ENCODE measurements at places on chromosomes 5 and 9.

DNA sequence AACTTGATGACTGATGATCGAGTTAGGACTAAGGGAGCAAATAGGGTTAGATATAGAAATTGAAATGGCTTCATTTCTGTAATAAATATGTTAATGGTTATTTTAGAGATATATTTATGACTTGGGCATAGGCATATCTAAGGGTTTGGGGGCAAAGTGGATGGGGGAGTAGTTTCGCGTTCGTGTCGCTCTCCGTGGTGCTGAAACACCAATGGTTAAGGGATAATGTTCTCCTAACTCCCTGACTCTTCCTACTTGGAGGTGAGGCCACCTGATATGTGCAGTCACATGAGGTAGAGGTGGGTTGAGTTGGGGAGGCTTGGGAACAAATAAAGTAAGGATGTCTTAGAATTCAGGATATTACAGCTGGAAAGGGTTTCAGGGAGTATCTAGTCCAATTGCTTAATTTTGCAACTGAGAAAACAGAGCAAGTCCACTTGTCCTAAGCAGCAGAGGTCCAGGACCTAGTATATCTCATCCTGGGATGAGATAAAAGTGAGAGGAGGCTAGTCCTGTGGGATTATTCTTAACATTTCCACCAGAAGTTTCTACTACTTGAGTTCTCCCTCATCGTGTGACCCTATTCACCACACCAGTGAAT is 44.0 kb upstream of the MAP1B start:
- no peak for DNase-seq

DNA sequence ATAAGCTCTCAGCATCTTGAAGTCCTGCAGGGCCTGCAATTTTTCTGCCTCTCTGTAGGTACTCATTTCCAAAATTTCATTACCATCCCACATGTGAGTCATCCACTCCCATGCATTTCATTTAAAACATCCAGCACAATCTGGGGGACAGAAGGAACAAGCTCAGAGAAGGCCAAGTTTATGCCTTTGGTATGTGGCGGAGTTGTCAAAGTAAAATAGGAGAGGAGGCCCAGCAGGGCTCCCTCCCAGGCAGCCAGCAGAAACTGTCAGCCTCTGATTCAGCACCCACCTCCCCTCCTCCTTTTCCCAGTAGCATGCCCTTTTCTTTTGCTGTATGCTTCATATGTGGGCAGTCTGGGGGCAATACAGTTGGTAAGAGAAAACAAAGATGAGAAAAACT is 126.4 kb upstream of the ZNF366 start:
- no peak for DNase-seq

- no peak for DNase-seq
These were observed 34.3 kb upstream of the BARHL1 start for GRCh38 chr9:132547976-132548730.

DNA sequence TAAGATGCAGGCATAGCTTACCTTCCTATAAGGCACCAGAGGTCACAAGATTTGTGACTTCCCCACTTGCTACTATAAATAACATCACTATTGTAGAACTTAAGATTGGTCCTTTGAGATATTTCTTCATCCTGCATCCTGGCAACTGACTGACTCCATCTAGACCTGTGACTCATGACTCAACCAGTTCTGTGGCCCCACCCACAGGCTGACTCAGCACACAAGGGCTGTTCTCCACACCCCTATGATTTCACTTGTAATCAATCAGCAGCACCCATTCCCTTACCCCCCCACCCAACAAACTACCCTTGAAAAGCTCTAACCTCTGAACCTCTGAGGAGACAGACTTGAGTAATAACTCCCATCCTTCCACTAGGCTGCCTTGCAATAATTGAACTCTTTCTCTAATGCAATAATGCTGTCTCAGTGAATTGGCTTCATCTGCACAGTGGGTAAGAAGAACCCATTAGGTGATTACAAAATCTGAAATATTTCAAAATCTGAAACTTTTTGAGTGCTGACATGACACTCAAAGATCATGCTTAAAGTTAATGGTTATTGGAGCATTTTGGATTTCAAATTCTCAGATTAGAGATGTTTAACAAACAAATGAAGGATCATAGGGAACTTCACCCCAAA is 296.7 kb downstream of the ARL15 start:
- DNase-seq = no peak

DNA sequence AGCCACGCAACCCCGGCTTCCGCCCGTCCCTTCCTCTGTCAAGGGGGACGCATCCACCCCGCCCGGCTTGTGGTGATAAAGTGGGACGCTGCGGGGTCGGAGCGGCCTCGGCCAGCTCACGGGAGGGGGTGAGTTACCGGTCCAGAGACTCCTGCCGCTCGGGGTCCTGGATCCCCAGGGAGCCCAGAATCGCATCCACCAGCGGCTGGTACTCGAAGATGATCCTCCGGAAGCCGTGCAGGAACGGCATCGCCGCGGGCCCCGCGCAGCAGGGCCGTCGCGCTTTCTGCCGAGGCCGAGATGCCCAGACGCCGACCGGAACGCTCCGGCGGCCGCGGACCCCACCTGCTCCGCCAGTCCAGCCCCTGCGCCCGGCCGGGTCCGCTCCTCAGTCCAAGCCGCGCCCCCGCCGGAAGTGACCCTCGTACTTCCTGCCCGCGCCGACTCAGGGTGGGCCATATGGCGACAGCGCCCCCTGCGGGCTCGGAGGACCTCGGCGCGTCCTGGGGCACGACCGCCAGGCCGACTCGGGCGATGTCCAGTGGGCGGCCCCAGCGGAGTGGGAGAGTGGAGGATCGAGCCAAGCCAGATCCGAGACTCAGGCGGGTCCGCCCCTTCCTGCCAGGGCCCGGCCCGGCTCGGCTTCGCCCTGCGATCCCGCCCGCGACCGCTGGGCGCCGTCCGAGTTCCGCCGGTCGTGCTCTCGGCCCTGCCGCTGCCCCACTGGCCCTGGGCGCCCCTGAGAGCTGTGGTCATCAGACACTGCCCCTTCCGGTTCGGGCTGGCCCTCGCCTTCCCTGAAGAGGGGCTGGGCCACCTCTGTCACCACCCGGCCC is at the start of gene ASB6:
Gene ASB6, minus strand, starts transcription at position 402 of the 836 bp plus-strand sequence. Its CDS starts 152 bp downstream, at position 250.
- peak; percentile 99 for DNase-seq

- no peak for DNase-seq
These were observed 33.6 kb upstream of the HSD17B4 start for GRCh38 chr5:119418606-119419100.

DNA sequence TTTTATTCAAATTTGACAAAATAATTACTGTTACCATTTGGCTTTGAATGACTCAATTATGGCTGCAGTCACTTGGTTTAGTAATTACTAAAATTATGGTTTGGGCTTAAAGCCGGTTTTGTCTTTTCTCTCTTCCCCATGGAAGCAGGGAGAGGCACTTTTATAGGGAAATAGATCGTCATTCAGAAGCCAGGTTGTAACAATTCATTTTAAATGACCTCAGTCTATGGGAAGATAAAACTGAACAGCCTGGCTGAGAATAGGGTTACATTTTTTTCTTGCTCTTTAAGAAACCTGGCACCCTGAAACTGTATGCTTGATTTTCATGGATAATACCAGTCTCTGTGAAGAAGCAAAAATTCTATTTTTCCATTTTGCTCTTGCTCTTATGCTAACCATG is 169.8 kb downstream of the SMC2 start:
- DNase-seq = no peak

- DNase-seq = no peak
These were observed 56.8 kb downstream of the PUM3 start for GRCh38 chr9:2787065-2787464.

GRCh38 chr5:67301285-67301903 is 104.8 kb upstream of the CD180 start:
- no peak for DNase-seq

DNA sequence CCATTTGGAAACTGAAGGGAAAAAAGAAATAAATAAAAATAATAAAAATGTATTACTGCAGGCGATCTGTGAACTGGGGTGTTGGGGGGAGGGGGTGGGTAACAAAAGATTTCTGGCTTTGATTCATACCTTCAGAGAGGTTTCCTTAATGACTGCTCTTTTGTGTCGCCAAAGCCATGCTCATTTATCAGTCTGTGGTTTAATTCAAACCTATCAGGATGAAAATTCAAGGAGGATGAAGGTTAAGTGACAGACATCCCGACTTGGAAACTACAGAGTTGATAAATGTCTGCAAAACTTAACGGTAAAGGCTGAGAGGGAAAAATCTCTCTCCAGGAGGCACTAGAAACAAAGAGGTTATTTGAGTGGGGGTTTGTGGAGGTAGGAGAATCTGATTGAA is 278.2 kb downstream of the PSAT1 start:
- no peak for DNase-seq

DNA sequence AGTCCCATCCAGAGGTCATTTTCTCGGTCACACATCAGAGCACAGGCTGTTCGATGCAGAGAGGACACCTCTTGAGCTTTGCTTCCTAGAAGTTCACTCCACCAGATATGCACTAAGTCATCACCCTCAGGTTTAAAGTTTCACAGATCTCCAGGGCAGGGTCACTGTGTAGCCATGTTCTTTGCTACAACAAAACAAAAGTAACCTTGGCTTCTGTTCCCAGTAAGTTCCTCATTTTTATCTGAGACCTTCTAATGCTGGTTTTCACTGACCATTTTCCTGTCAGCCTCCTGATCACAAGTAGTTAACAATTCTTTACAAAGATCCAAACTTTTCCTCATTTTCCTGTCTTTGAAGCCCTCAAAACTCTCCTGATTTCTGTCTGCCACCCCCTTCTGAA is 97.5 kb upstream of the CTSV start:
- no peak for DNase-seq

DNA sequence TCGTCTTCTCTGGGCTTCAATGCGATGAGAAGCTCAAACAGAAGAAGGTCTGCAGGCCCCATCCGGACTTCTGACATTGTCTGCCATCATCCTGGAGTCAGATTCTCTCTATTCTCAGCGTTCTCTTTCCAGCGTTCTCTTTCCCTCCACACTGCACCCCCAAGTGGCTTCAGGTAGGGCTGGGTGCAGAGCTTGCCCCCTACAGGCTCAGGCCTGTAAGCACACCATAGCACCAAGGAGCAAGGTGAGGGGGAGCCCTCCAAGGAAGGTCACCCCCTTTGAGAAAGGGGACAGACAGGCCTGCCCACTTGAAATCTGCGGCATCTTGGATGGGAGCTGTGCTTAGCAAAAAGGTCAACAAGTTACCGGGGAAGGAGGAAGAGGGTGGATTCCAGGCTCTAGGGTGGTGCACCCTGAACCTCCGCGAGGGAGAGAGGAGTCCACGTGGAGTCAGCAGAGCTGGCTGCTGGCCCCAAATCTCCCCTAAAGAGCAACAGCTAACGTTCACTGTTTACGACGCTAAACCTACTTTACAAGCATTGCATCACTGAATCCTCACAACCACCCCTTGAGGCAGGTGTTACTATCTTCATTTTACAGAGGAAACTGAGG is 27.5 kb downstream of the GPX3 start:
- no peak for DNase-seq

- DNase-seq = no peak
These were observed 336.7 kb upstream of the CLINT1 start for GRCh38 chr5:158195416-158196210.

DNA sequence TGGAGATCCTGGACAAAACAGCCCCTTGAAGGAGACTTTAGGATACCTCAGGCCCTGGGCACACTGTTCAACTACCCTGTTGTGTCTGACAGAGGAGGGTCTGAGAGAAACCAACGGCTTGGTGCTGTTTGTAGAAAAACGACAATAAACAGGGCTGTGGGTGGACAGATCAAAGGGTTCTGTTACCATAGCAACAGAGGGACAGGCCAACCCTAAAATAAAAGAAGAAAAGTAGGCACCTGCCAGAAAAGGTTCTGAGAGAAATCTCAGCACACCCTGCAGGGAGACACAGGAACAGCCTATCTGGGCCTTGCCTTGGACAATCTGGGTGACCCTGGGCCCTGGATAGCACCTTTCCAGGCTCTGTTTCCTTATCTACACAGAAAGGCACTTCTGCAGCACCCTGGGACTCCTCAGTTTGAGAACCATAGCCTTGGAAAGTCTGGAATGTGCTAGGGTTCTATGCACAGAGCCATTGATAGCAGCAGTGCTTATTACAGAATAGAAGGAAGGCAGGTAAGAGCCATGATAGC is 104.8 kb upstream of the TBC1D2 start:
- no peak for DNase-seq

DNA sequence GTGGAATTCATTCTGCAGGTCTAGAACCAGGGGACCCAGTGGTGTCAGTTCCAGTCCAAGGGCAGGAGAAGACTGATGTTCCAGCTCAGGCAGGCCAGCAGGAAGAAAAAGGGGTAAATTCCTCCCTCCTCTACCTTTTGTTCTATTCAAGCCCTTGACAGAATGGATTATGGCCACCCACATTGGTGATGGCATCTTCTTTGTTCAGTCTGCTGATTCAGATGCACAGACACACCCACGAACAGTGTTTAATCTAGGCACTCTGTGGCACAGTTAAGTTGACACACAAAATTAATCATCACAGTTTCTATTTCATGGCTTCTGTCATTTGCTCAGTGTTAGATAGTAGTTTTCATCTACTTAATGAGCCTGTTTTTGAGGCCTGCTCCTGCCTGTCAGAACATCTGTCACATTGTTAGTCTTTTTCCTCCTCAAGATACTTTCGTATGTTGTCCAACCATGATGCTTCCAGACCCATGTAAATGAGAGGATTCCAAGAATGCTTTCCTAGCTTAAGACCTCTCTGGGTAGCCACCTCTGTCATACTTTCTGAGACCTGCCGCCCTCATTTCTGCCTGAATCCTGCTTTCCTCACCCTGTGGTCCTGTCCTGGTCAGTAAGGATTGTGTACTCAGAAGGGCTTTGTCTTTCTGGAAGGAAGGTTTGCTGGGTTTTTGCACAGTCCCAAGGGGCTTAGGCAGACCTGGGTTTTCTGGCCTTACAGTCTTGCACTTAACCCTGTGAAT is 72.5 kb downstream of the SPIN1 start:
- DNase-seq = no peak

DNA sequence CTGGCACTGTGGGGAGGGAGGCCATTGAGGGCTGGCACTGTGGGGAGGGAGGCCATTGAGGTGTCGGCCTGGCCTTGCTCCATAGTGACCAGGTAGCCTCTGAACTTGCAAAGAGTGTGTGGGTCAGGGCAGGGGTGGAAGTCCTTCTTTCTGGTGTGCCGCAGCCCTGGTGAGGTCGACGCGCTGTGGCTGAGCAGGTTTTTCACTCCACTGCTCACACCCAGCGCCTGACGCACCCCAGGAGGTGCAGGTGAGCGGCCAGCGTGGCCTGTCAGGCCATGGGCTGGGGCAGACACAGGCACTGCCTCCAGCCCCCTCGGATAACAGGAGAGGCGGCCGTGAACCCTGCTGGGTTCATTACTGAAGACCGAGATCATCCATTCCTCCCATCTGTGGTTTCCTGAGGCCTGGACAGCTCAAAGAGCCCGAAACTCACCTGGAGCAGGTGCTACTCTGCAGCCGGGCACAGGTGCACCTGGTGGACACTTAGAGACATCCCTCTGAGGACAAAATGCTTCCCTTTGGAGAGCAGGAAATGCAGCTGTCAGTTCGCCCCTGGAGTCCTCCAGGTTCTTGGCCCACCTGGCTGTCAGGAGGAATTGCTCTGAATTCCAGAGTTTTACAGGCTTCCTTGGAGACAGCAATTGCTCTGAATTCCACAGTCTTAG is 32.4 kb downstream of the LHX3 start:
- no peak for DNase-seq

GRCh38 chr5:116359592-116359991 is 215.0 kb downstream of the SEMA6A start:
- no peak for DNase-seq

GRCh38 chr5:51983161-51983560 is 599.9 kb downstream of the ISL1 start:
- DNase-seq = no peak

GRCh38 chr5:150583541-150584225 is 56.8 kb upstream of the SYNPO start:
- no peak for DNase-seq

Data from D721Med (cell line).